ENCODE measurements at places on chromosomes 5 and 9.
A peak's percentile ranks its signal among the peaks of the same experiment; 100 is the strongest.

DNA sequence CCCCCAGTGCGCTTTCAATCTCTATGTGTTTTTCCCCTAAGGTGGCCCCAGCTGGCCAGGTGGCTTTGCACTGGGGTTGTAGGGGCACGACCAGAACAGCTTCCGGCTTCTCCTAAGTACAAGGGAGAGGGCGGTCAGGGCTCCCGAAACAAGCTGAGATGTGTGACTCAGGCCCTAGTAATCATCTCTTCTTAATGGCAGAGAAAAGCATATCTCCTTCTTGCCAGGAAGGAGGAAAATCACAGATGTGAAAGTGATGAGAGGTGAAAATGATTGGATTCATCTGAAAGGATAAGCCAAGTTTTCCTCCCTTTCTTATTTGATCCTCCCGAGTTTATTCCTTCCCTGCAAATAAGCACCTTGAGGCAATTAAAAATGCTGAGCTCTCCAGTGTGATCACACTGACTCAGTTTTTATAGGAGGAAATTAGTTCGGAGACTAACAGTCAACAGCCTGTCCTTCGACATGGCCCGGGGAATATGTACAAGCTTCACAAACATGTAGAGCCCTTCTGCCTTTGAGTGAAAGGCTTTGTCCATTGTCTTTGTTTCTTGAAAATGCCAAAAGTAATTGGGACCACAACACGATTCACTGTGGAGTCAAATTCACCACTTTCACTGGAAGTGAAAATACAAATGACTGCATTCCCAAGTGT, 514.8 kb downstream of the PSAT1 start:
- DNase-seq = no peak

DNA sequence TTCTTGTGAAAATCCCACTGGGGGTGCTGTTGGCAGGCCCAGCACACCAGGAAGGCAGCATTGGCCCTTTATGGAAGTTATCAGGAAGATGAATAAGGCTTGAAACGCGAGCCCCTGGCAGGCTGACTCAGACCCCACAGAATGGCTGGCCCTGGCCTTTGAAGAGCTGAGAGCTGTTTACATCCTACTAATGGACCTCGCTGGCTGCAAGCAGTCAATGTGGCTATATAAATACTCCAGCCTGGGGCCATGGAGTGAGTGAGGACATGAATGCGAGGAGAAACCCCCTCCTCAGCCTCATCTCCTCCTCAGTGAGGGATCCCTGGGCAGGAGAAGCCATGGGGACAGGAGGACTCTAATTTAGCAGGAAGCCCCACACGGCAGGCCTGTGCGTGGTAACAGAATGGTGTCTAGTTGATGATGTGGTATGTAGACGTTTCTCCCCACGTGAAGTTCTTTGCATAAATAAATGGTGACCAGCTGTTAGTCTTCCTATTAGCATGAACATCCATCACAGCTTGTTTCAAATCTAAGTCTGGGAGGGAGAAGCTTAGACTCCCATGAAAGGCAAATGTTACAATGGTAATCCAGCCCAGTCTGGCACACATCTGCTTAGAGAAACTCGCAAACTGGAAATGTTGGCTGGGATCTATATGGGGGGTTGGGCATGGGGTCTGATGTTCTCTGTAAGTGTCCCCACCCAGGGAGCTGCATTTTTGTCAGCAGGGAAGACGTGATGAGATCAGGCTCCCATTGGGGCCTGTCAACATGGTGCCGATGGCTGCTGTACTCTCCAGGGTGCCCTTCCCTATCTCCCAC, 175.1 kb upstream of the PITX1 start:
- peak; percentile 19 for DNase-seq

GRCh38 chr5:76425928-76426804, 23.1 kb downstream of the IQGAP2 start:
- no peak for DNase-seq

GRCh38 chr5:58493141-58493540, 1.9 kb downstream of the GAPT start:
- DNase-seq = no peak

DNA sequence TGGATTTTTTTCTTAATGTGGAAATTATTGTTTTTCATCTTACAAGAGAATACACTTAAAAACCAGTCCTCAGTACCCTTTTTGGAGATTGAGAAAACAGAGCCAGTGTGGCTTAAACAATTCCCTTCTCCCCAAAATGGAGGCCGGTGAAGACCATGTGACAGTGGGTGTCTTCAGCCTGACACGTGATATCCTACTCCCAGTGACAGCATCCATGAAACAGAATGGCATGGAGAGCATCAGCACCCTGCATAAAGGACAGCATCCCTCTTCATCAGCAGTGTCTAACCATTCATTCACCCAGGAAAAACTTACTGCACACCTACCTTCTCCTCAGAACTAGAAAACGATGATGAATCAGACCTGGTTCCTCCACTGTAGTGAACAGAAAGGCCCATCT, 103.4 kb upstream of the RAI14 start:
- no peak for DNase-seq

DNA sequence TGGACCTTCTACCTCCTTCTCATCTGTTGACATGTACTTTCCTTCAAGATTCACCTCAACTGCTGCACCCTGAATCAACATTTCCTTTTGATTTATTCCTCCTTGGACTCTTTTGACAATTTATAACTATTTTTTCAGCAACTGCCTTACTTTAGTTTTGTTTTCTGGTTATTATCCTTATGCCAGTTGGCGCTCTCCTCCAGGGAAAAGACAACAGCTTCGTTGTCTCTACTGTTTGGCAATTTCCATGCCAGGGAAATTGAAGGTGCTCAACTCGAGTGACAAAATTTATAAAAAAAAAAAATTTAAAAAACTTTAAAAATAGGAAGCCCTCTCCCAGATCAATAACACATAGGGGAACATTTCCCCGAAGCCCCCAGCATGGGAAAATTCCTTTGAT, 549.2 kb upstream of the DMAC1 start:
- DNase-seq = no peak

DNA sequence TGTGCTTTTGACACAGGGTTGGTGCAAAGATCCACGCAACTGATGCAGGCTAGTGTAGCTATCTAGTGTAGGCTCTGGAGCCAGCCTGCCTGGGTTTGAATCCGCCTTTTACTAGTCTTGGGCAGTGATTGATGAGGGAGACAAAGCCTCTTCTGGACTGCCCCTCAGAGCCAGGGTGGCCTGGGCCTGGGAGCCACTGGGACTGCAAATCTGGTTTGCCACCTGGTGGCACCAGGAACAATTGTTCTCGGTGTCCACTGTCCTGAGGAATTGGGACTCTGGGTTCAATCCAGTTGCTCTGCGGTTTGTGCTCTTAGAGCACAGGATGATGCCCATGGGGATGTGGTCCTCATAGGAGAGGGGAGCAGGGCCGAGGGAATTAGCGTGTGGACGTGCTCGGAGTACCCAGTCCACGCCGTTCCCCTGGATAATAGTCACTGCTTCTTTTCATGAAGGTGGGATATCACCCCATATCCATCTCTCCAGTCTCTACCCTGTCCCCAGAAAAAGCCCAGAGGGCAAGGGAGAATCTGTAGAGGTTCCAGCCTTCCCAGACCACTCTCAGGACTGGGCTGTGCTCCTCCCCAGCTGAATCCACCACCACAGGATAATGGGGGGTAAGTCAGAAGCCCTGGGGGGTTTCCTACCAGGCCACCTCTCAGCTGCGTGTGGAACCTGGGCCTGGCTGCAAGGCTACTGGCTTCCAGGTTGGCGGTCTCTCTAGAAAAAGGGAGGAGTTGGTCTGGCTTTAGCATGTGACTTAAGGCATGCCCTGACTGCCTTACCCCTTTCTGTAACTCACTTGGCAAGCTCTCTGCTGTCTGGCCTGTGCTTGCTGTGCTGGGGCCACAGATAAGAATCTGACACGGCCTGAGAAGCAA, 1.9 kb downstream of the B4GALT7 start:
- DNase-seq = peak; percentile 40

DNA sequence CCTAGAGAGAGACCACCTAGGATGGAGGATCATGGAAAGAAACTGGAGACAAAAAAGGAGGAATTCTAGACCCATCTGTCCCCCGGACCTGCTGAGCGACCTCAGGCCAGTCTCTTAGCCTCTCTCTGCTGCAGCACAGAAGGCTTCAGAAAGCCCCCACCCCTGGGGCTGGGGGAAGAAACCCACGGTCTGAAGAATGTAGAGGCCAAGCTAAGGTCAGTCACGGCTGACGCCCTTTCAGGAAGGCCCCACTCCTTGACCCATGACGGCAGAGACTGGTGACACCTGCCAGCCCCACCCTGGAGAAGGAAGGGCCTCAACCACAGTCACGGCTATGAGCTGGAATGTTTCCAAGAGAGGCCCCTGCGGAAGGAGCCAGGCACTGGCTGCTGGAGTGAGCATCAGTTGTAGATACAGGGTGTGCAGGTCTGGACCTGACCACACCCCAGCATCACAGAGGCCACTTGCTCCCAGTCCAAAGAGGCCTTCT, 120.5 kb upstream of the BOD1 start:
- no peak for DNase-seq

DNA sequence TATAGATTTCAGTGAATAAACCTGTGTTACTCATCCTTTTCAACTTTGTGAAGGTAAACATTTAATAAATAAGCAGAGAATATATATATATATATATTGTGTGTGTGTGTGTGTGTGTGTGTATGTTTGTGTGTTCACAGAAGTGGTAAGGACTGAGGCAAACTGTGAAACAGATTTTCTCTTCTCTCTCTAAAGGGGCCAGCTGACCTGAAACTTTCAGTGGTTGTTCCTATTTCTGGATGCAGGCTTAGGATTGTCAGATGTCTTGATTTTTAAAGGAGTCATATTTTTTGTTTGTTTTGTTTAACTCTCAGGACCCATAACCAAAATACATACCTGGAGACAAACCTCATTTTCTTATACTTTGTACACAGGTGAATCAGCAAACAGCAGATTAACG, 714.9 kb upstream of the MEF2C start:
- no peak for DNase-seq

GRCh38 chr5:9126490-9126889, 419.4 kb downstream of the SEMA5A start:
- no peak for DNase-seq

Data from activated CD8-positive, alpha-beta memory T cell treated with anti-CD3 and anti-CD28 coated beads, Interleukin-2, amount 10 ng/mL, durations not matched to agents 7 days and 5 days (primary cell).